H7 (cell line): ENCODE measurements at places on chromosomes 5 and 9.
A peak's percentile ranks its signal among the peaks of the same experiment; 100 is the strongest.

DNA sequence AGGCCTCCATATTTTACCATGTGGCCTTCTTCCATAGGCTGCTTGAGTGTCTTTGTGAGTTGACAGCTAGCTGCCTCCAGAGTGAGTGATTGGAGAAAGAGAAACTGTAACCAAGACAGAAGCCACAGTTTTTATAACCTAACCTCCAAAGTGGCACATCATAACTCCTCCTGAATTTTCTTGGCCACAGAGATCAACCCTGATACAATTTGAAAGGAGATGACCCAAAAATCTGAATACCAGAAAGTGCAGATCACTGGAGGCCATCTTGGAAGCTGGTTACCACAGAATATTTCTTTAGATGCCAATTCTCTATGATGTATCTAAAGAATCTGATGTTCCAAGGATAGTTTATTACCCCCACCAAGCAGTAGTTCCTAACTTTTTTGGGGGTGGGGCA is 254.3 kb upstream of the PDE4D start:
- DNase-seq, result no peak

- peak; percentile 13 for DNase-seq
Measured at GRCh38 chr5:53826504-53826903, 266.1 kb downstream of the NDUFS4 start.

GRCh38 chr9:1960342-1961042 is 54.7 kb upstream of the SMARCA2 start:
- DNase-seq, result no peak

GRCh38 chr9:104860263-104860662 is 67.7 kb downstream of the ABCA1 start:
- no peak for DNase-seq

- DNase-seq, result no peak
Measured at GRCh38 chr9:18371621-18372020, 102.3 kb upstream of the ADAMTSL1 start.
